ENCODE measurements at places on chromosomes 13 and 19. TPM values are rescaled to one million over a fixed set of nuclear protein-coding genes. Genes with fewer than 3 reads are reported as not detected.

Gene CACNG7
- 1.5 TPM for polyA plus RNA-seq

DNA sequence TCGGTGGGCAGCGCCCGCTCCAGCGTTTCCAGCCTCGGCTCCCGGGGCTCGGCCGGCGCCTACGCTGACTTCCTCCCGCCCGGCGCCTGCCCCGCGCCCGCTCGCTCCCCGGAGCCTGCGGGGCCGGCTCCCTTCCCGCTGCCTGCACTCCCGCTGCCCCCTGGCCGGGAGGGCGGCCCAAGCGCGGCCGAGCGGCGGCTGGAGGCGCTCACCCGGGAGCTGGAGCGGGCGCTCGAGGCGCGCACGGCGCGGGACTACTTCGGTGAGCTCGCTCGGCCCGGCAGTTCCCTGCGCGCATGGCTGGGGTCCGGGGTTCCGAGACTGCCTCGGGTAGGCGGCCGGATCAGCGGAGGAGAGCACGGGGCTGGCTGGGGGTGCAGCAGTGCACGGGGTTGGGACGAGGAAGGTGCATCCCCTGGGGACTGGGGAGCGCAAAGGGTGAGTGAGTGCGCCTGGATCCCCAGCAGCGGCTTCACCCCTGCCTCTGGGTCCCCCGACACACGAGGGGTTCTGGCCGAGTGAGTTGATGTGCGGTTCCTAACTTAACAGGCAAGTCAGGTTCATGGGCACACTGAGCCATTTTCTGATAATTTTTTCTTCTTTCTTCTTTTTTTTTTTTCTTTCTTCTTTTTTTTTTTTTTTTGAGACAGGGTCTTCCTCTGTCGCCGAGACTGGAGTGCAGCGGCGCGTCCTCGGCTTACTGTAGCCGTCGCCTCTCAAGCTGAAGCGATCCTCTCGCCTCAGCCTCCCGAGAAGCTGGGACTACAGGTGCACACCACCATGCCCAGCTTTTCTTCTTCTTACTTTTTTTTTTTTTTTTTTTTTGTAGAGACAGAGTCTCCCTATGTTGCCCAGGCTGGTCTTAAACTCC, 1.1 kb downstream of the WTIP start:
- DNase-seq: peak; percentile 24

GRCh38 chr19:5218255-5218855, 122.3 kb downstream of the PTPRS start:
- DNase-seq: no peak

DNA sequence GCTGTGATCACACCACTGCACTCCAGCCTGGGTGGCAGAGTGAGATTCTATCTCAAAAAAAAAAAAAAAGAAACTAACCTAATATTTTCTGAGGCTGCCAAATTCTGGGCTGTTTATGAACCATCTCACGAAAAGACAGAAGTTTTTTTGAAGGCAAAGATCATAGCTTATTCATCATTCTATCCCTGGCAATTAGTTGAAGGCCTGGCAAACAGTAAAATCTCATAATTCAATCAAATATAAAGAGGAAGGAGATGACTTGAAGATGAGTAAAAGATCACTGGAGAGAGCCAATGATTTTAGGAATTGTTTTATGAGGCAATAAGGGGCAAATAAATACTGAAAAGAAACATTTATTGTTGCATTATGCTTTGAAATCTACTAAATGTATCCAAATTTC, 216.5 kb downstream of the DCLK1 start:
- DNase-seq: no peak

GRCh38 chr19:17075864-17076542, 426 bp downstream of the MYO9B start:
- no peak for DNase-seq
